ENCODE measurements at places on chromosomes 1 and 21. TPM values are rescaled to one million over a fixed set of nuclear protein-coding genes. Genes with fewer than 3 reads are reported as not detected.
A peak's percentile ranks its signal among the peaks of the same experiment; 100 is the strongest.

The ZNF697 gene
- 15.0 TPM for total RNA-seq

The POU2F1 gene
- total RNA-seq, result 17.4 TPM

The KIAA1614 gene
- total RNA-seq, result 10.2 TPM

The KIF17 gene
- 2.4 TPM for total RNA-seq

The LIN28A gene
- total RNA-seq, result not detected

The KRTAP19-1 gene
- total RNA-seq, result not detected

The GJA8 gene
- not detected for total RNA-seq

The SCAMP3 gene
- 22.1 TPM for total RNA-seq

The TRIM58 gene
- total RNA-seq, result 2.5 TPM

The MFSD2A gene
- total RNA-seq, result 2.1 TPM

DNA sequence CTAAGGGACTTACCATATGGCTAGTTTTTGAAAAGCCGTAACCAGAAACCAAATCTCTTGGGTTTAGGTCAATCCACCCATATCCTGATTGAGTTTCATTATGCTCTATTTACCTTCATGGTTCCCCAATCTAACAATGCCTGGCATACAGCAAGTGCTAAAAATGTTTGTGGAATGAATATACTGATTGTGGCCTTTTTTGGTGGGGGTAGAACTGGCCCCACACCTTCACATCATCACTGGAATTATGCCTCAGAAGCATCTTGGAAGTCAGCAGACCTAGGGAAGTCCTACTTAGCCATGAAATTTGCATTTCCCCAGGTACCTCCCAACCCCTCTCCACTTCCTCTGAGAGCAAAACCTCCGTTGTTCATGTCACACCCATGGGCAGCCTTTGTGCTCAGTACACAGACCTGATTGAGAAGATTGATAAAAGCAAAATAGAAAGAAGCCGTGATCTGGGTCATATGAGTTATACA, 17.8 kb upstream of the SLAMF1 start:
- DNase-seq, result no peak

DNA sequence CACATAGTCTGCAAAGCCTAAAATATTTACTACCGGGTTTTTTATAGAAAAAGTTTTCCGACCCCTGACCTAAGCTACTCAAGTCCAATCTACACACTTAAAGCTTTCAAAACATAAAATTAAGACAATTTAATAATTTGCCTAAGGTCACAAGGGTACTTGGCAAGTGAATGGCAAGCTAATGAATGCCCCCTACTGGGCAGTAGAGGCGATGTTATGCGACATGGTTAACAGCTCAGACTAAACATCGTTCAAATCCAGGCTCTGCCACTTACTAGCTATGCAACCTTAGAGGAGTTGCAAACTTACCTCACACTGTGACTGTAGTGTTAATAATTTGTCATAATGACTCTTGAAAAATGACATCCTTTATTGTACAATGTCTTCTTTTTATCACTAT, 317.2 kb upstream of the NFIA start:
- DNase-seq, result no peak

DNA sequence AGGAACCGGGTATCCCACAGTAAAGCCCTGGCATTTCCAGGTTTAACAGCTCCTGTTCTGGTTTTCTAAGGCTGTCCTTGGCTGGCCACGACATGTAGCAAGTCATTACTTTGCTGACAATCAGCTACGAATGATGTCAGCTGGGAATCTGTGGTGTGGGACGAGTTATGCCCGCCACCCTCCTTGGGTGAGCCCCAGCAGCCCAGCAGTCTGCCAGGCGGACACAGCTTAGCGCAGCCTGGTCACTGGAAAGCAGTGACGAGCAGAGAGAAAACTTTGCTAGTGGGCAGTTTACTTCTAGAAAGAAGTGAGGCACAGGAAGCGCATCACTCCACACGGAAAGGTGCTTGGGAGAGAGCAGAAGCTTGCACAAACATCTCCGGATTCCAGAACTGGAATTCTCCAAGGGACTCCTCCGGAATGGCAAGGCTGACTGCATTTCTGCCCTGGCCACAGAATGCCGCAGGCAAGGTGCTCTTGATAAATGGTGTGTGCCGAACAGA, 15.5 kb upstream of the ZNF436 start:
- no peak for DNase-seq

DNA sequence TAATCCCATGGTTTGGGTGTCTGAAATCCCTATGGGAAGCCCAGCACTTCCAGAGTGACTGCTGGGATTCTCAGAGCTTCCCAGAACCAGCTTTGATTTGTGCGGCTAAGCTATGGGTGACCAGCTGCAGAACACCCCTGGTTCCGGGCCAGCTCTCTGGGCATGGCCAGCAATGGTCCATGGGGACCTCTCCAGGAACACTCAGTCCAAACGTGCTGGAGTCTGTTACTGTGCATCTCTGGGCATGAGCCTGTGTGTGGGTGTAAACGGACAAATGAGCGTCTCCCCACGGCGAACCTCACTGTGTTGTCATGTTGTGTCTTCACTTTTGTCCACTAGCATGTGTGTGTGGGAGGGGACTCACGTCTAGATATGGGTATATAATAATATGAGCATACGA, 54.4 kb downstream of the MAB21L3 start:
- no peak for DNase-seq

- peak; percentile 22 for DNase-seq
Measured at GRCh38 chr1:20962576-20963258, 175.6 kb upstream of the HP1BP3 start.

GRCh38 chr1:33429856-33430691, 821 bp downstream of the PHC2 start:
- peak; percentile 41 for DNase-seq

DNA sequence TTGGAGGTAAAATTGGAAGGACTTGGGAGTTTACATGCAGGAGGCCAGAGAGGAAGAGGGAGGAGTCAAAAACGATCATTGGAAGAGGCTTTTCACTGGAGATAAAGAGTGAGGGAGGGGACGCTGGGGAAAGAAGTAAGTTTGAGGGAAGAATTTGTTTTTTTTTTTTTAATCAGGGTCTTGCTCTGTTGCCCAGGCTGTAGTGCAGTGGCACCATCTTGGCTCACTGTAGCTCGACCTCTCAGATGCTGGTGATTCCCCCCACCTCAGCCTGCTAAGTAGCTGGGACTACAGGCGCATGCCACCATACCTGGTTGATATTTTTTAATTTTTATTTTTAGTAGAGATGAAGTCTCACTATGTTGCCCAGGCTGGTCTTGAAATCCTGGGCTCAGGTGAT, 1.2 kb upstream of the MROH7 start:
- DNase-seq, result no peak

GRCh38 chr1:157512036-157512969, 40.0 kb downstream of the FCRL5 start:
- no peak for DNase-seq

- DNase-seq, result no peak
Measured at GRCh38 chr21:45615145-45615711, 28.3 kb upstream of the PCBP3 start.

- DNase-seq, result peak; percentile 82
Measured at GRCh38 chr1:169060919-169061639, 45.4 kb upstream of the ATP1B1 start.

- DNase-seq, result no peak
Measured at GRCh38 chr1:231214918-231215680, 25.9 kb upstream of the GNPAT start.

DNA sequence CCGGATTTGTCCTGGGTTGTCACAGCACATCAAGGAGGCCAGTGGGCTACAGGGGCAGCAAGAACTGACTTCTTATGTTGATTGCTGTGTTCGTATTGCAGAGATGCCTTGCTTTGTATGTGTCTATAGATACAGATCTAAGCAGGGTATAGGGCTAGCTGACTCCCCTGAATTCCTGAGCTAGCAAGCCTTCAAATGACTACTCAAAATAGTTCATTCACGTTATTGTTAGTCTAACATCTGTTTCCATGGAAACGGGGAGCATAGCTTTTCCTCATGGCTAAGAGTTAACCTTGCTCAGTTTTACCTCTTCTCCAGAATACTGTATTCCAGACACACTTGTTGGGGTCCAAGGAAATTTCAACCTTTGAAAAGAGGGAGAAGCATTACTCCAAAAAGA, 24.1 kb downstream of the TRIM45 start:
- DNase-seq, result no peak

- no peak for DNase-seq
Measured at GRCh38 chr1:20445956-20446355, 40.1 kb downstream of the CAMK2N1 start.

DNA sequence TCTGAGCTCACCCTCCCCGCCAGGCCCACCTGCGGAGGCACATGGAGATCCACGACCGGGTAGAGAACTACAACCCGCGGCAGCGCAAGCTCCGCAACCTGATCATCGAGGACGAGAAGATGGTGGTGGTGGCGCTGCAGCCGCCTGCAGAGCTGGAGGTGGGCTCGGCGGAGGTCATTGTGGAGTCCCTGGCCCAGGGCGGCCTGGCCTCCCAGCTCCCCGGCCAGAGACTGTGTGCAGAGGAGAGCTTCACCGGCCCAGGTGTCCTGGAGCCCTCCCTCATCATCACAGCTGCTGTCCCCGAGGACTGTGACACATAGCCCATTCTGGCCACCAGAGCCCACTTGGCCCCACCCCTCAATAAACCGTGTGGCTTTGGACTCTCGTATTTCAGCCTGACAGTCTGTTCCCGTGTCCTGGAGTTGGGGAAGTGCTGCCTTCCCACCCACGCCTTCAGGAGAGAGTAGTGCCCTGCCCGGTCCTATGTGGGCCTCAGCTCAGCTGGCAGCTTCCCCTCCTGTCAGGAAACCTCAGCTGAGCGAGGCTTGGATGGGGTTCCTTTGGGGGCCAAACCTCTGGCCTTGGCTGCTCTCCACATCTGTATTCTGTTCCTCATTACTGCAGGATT, 9.2 kb downstream of the ZBTB48 start:
- DNase-seq, result no peak

DNA sequence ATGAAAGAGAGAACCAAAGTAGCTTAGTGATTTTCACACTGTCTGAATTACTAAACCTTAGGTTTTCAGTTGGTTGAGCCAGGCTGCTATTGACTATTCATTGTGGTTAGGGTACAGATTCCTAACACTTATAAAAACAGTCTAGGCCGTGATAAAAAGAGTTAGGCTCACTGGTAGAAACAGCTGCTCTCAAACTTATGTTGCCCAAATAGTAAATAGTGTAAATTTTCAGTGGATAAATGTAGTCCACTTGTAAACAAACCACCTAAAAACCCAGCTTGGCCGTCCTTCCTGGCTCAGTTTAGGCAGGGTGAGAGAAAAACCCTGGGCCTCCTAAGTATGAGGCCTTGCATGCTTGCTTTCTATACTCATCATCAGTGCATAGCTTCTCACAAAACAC, 34.9 kb downstream of the ARID1A start:
- DNase-seq, result no peak

- no peak for DNase-seq
Measured at GRCh38 chr1:39205781-39206464, 1.4 kb downstream of the MACF1 start.

- no peak for DNase-seq
Measured at GRCh38 chr1:96253246-96254035, 468.1 kb upstream of the PTBP2 start.

DNA sequence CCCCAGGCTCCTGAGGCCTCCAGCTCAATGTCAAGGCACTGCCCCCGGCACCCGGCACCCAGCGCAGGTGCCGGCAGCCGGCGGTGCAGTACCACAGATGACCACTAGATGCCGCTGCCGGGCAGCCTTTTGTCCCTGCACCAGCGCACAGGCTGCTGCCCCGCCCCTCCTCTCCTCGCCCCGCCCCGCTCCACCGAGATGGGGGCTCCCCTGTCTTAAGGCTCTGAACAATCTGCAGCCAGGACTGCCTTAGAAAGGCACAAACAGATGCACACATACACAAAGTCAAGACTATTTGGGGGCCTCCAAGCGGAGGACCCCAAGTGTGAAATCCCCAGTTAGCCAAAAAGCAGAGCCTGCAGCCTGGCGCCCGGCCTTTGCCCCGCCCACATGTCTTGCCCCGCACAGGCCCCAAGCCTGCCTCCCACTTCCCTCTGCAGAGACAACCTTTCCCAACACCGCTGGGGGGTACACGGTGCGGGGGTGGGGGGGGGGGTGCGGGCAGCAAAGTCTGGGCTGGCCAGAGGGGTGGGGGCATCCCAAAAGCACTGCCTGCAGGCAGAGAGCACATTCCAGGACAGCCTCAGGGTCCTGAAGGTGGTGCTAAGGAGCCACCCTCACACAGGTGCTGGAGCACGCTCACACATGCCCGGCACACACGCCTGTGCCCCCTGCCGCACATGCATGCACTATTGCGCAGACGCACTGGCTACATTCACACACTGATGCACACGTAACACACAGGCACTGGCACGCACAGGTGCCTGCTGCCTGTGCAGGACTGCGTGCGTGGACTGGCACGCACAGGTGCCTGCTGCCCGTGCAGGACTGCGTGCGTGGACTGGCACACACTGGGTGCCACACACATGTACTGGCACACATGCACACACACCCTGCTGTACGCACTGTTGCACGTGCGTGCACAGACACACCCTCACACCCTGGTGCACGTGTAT, 37.1 kb downstream of the ARHGEF16 start:
- peak; percentile 89 for DNase-seq

GRCh38 chr1:72119491-72119890, 162.8 kb downstream of the NEGR1 start:
- no peak for DNase-seq

GRCh38 chr1:241787691-241788090, 60.3 kb upstream of the EXO1 start:
- no peak for DNase-seq

GRCh38 chr1:110490791-110491451, 28.1 kb downstream of the KCNA10 start:
- DNase-seq, result no peak

GRCh38 chr1:212951947-212952640, 1.8 kb downstream of the VASH2 start:
- peak; percentile 27 for DNase-seq

DNA sequence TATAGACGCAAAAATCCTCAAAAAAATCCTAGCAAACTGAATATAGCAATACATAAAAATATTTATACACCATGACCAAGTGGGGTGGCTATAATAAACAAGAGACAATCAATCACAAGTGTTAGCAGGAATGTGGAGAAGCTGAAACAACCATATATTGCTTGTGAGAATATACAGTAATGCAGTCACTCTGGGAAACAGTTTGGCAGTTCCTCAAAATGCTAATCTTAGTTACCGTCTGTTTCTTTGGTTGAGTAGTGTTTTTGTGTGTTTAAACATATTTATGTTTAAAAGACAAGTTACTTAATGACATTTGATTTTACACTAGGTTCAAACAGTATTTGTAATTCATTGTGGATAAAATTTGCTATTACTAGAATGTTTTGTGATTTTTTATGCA, 792.0 kb downstream of the LTN1 start:
- DNase-seq, result no peak

- DNase-seq, result peak; percentile 30
Measured at GRCh38 chr1:24289937-24290595, 29.1 kb upstream of the GRHL3 start.
